Transverse colon (tissue), 4 donors: ENCODE measurements at places on chromosomes 5 and 9.

DNA sequence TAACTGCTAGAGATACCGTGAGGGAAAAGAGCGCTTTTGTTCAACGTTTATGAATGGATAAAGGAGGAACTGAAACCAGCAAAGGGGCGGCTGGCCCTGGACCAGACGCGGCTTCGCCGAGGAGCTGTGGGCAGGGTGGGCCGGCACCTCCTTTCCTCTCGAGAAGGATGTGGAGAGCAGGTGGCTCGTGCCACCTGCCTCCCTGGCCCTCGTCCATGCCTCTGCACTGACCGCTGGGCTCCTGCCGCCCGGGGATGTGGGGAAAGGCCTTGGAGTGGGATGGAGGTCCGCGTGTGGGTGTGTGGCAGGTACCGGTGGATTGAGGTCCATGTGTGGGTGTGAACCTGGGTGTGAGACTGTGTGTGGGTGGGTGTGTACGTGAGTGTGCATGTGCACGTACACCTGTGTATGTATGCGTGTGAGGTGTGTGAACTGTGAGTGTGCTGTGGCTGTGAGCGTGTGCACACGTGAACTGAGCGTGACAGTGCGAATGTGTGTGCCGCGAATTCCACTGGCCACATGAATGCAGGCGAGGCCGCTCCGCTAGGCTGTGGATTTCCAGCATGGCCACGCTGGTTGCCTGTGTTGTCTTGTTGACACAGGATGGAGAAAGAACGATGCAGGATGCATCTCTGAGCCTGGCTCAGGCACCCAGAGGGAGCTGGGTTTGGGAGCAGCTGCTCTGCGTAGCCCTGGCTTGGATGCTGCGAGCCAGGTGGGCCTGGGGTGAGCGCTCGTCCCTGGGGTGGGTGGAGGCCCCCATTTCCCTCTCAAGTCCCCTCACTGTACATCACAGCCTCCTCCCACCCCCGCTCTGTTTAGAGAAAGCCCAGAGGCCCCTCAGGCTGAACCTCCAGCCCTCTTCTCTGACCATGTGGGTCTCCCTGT is 4.4 kb upstream of the CEP72 start:
- H3K36me3 ChIP-seq: no peaks in the 10 kb centered on the region
- H3K27me3 ChIP-seq: peaks cover 20% of the 10 kb centered on the region
- no peak overlapping the region for H3K4me3 ChIP-seq
- peak; percentile 31 for DNase-seq
- H3K4me1 ChIP-seq: peaks cover 5% of the 10 kb centered on the region

- peak overlapping the region; percentile 62 for H3K4me3 ChIP-seq
- H3K27me3 ChIP-seq: no peaks in the 10 kb centered on the region
- H3K27ac ChIP-seq: peak overlapping the region; percentile 82
- H3K4me1 ChIP-seq: peaks cover 19% of the 10 kb centered on the region
Measured at GRCh38 chr5:140633501-140633900, 526 bp upstream of the CD14 start.

GRCh38 chr5:52468976-52469375 is 318.7 kb upstream of the ITGA1 start:
- no peaks in the 10 kb centered on the region for H3K27me3 ChIP-seq
- no peaks in the 10 kb centered on the region for H3K36me3 ChIP-seq
- H3K4me1 ChIP-seq: no peaks in the 10 kb centered on the region
- DNase-seq: no peak

- no peak overlapping the region for H3K4me3 ChIP-seq
- no peak for DNase-seq
- no peaks in the 10 kb centered on the region for H3K36me3 ChIP-seq
- no peaks in the 10 kb centered on the region for H3K27me3 ChIP-seq
Measured at GRCh38 chr9:20980832-20981455, 50.5 kb downstream of the HACD4 start.

DNA sequence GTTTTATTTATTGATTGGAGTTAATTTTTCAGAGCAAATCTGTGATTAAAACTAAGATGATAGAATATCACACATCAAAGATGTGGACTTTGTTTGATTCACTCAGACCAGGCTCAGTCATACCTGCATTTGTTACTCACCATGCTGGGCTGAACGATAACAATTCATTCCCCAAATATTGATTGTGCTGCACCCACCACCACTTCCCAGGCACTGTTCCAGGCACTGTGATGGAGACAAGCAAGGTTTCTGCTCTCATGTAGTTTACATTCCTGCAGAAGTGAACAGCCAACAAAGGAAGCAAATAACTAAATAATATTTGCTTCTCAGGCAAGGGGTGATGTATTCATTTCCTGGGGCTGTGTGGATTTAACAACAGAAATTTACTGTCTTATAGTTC is 428.3 kb downstream of the DNAH5 start:
- no peak overlapping the region for H3K27ac ChIP-seq
- no peak overlapping the region for H3K4me3 ChIP-seq
- no peaks in the 10 kb centered on the region for H3K36me3 ChIP-seq

DNA sequence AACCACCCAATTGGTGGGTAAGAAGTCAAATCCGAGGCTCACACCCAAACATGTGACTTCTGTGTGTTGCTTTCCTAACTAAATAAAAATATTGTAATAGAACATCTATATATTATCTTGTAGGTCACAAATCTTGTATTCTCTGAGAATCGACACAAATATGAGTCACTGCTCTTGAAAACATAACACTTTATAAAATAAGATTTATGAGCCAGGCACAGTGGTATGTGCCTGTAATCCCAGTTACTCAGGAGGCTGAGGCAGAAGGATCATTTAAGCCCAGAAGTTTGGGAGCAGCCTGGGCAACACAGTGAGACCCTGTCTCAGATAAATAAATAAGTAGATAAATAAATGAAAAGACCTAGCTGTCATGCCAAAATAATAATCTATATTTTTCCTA is 624.1 kb downstream of the ANXA1 start:
- H3K36me3 ChIP-seq: no peaks in the 10 kb centered on the region
- H3K4me3 ChIP-seq: no peak overlapping the region
- DNase-seq: no peak
- no peaks in the 10 kb centered on the region for H3K4me1 ChIP-seq

DNA sequence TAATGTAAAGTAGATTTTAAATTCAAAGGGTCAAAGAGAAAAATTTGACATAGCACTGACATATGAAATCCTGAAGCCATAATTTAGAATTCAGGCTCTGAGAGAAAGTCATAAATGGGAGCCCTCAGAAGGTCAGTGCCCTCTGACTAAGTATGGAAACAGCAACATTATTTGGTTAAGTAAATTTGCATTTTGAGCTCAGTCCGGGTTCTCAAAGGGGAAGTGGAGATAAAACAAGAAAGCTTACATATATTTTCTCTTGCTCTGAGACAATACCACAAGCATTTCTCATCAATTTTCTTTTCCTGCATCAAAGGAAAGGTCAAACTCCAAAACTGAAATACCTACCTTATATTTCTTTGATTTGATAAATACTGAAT is 348.0 kb downstream of the SEMA5A start:
- H3K27ac ChIP-seq: no peak overlapping the region
- no peaks in the 10 kb centered on the region for H3K27me3 ChIP-seq
- no peaks in the 10 kb centered on the region for H3K36me3 ChIP-seq

GRCh38 chr9:77399964-77400363 is 222.6 kb downstream of the VPS13A start:
- no peak overlapping the region for H3K4me3 ChIP-seq
- no peak overlapping the region for H3K27ac ChIP-seq
- no peaks in the 10 kb centered on the region for H3K27me3 ChIP-seq
- no peaks in the 10 kb centered on the region for H3K36me3 ChIP-seq
- no peaks in the 10 kb centered on the region for H3K4me1 ChIP-seq

DNA sequence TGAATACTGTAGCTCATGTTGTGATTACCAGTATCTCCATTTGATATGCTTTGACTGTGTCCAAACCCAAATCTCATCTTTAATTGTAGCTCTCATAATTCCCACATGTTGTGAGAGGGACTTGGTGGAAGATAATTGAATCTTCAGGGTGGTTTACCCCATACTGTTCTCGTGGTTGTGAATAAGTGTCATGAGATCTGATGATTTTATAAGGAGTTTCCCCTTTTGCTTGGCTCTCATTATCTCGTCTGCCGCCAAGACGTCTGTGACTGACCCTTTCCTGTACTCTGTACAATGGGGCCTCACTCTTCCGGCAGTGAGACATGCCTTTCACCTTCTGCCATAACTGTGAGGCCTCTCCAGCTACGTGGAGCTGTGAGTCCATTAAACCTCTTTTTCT is 59.3 kb downstream of the TRIO start:
- H3K27ac ChIP-seq: peak overlapping the region; percentile 88
- no peaks in the 10 kb centered on the region for H3K36me3 ChIP-seq
- H3K4me3 ChIP-seq: no peak overlapping the region
- peaks cover 51% of the 10 kb centered on the region for H3K4me1 ChIP-seq

GRCh38 chr5:21391506-21391905 is 1403.5 kb upstream of the CDH18 start:
- no peaks in the 10 kb centered on the region for H3K36me3 ChIP-seq
- no peak for DNase-seq
- no peak overlapping the region for H3K27ac ChIP-seq
- no peaks in the 10 kb centered on the region for H3K27me3 ChIP-seq

GRCh38 chr5:149387982-149388381 is 8.9 kb upstream of the IL17B start:
- H3K36me3 ChIP-seq: no peaks in the 10 kb centered on the region
- no peak overlapping the region for H3K4me3 ChIP-seq
- DNase-seq: no peak
- peaks cover 18% of the 10 kb centered on the region for H3K4me1 ChIP-seq

DNA sequence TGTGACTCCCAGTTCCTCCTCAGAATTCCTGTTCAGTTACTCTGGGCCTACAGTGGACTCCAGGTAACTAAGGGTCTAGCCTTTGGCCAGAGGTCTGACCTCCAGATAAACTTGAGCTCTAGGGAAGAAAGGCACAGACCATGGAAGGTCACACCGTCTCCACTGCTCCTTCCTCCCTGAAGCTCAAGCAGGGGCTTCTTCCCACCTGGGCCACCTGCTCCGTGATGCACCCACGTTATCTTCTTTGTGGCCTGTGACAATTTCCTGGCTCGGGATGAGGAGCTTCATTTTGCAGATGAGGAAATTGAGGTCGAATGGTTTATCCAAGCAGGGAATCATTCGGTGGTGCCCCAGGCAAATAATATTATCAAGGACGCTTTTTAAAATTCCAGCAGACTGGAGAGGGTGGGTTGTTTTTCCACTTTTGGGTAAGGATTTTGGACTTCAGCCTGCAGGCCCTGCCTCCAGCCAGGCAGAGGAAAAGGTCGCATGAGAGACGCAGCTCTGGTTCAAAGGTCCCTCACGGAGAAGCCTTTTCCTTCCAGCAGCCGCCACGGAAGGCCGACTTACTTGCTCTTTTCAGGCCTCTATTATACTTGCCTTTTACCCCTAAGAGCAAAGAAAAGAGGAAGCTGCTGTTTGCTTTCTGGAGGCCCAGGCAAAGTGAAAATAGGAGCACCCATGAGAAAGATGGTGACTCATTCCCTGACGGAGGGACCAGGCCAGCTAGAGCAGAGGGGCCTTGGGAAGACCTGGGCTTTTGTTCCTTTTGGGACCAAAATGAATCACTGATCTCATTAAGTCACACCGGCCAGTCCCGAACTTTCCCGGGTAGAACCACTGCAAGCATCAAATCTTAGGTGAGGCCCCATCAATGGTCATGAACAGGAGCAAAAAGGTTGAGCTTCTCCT is 22.8 kb upstream of the DUSP1 start:
- no peak for DNase-seq
- H3K27me3 ChIP-seq: no peaks in the 10 kb centered on the region
- H3K4me3 ChIP-seq: no peak overlapping the region
- peak overlapping the region; percentile 73 for H3K27ac ChIP-seq
- peaks cover 31% of the 10 kb centered on the region for H3K4me1 ChIP-seq

GRCh38 chr5:458547-459353 is 15.8 kb downstream of the EXOC3 start:
- peaks cover 59% of the 10 kb centered on the region for H3K36me3 ChIP-seq
- H3K4me3 ChIP-seq: no peak overlapping the region
- peak; percentile 5 for DNase-seq

GRCh38 chr9:36763778-36764177 is 191.1 kb downstream of the MELK start:
- DNase-seq: no peak
- no peaks in the 10 kb centered on the region for H3K36me3 ChIP-seq
- no peak overlapping the region for H3K4me3 ChIP-seq
- peaks cover 11% of the 10 kb centered on the region for H3K27me3 ChIP-seq
- no peak overlapping the region for H3K27ac ChIP-seq

- no peak for DNase-seq
- no peaks in the 10 kb centered on the region for H3K4me1 ChIP-seq
- no peaks in the 10 kb centered on the region for H3K36me3 ChIP-seq
- H3K27ac ChIP-seq: no peak overlapping the region
Measured at GRCh38 chr9:121808781-121809180, 157.3 kb downstream of the DAB2IP start.

- no peaks in the 10 kb centered on the region for H3K27me3 ChIP-seq
- no peaks in the 10 kb centered on the region for H3K36me3 ChIP-seq
- H3K27ac ChIP-seq: no peak overlapping the region
- DNase-seq: no peak
- H3K4me3 ChIP-seq: no peak overlapping the region
Measured at GRCh38 chr9:1880038-1880565, 135.0 kb upstream of the SMARCA2 start.

- no peaks in the 10 kb centered on the region for H3K27me3 ChIP-seq
- no peak overlapping the region for H3K27ac ChIP-seq
- H3K4me1 ChIP-seq: no peaks in the 10 kb centered on the region
- no peak overlapping the region for H3K4me3 ChIP-seq
- no peak for DNase-seq
- no peaks in the 10 kb centered on the region for H3K36me3 ChIP-seq
Measured at GRCh38 chr5:147461915-147462314, 48.0 kb downstream of the DPYSL3 start.

- no peak overlapping the region for H3K27ac ChIP-seq
- no peaks in the 10 kb centered on the region for H3K36me3 ChIP-seq
- DNase-seq: no peak
- no peak overlapping the region for H3K4me3 ChIP-seq
Measured at GRCh38 chr9:100911273-100911672, 117.3 kb upstream of the PLPPR1 start.

GRCh38 chr5:139726248-139726647 is 69.4 kb upstream of the PSD2 start:
- H3K27me3 ChIP-seq: no peaks in the 10 kb centered on the region
- no peak overlapping the region for H3K4me3 ChIP-seq
- no peaks in the 10 kb centered on the region for H3K4me1 ChIP-seq

DNA sequence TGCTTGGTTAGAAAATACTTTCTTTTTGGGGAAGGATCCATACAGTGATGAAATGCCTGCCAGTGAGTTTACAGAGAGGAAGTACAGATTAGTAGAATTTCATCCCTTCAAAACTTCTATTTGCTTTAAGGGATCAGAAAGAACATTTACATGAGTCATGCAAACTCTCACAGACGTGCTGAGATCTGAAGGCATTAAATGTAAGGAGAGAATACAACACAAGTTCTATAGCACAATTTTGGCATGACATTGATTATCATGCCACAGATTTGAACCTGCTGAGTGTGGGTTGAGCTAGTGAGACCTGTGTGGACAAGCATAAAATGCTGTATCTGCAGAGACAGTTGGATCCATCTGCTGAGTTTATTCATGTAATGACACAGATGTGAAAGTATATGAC is 613.6 kb upstream of the SEMA6A start:
- no peak overlapping the region for H3K4me3 ChIP-seq
- H3K4me1 ChIP-seq: no peaks in the 10 kb centered on the region
- no peak for DNase-seq
- H3K27me3 ChIP-seq: no peaks in the 10 kb centered on the region
- H3K27ac ChIP-seq: no peak overlapping the region

GRCh38 chr9:130028493-130029222 is 14.3 kb downstream of the FNBP1 start:
- DNase-seq: no peak
- no peak overlapping the region for H3K4me3 ChIP-seq
- H3K27me3 ChIP-seq: no peaks in the 10 kb centered on the region
- no peaks in the 10 kb centered on the region for H3K36me3 ChIP-seq
- peaks cover 55% of the 10 kb centered on the region for H3K4me1 ChIP-seq
- peak overlapping the region; percentile 61 for H3K27ac ChIP-seq
